ENCODE measurements at places on chromosomes 12 and 14.

DNA sequence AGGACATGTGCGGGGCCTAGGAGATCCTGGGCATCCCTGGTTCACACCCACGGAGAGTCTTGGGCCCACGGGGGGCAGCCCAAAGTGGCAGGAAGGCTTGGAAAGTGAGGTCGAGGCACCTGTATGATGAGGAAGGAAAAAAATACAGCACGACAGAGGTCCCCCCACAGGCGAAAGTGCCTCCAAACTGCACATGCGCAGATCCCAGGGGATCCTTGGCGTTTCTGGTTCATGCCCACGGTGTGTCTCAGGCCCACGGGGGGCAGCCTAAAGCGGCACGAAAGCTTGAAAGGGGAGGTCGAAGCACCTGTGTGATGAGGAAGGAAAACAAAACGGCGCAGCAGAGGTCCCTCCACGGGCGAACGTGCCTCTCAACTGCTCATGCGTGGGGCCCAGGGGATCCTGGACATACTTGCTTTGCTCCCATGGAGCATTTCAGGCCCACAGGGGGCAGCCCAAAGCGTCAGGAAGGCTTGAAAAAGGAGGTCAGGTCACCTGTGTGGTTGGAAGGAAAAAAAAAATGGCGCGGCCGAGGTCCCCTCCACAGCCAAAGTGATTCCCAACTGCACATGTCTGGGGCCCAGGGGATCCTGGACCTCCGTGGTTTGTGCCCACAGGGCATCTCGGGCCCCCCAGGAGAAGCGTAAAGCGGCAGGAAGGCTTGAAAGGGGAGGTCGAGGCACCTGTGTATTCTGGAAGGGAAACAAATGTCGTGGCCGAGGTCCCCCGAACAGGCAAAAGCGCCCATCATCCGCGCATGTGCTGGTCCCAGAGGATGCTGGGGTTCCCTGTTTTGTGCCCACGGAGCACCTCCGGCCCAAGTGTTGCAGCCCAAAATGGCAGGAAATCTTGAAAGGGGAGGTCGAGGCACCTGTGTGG, 582.6 kb downstream of the ALG10 start:
- DNase-seq = no peak

DNA sequence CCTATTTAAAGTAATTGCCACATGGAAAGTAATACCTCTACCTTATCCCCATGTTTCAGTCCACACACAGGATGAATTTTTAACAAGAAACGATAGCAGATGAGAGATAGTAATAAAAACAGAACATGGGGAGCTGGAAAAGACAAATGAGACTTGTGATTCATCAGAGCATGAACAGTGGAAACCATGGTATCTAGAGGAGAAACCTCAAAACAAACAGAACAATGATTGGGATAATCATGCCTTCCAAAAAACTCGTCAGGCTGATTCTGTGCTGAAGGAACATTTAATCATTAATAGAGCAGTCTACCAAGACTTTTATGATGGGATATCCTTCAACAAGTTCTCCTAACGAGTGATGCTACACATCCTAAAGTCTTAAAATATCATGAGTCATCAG, 1390.7 kb downstream of the FSCB start:
- no peak for DNase-seq

- DNase-seq = no peak
Measured at GRCh38 chr14:90570461-90570860, 173.6 kb downstream of the CALM1 start.

GRCh38 chr12:41274643-41275042, 86.5 kb downstream of the PDZRN4 start:
- no peak for DNase-seq

DNA sequence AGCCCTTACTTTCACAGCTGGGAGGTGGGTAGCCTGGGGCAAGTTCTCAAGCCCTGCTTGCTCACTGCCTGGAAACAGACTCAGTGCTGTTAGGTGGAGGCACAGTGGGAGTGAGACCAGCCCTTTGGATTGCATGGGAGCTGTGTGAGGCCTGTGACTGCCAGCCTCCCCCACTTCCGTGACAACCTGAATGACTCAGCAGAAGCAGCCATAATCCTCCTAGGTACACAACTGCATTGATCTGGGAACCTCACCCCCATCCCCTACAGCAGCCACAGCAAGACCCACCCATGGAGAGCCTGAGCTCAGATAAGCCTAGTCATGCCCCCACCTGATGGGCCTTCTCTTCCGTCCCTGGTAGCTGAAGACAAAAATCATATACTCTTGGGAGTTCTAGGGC, 26.4 kb downstream of the ALG10 start:
- no peak for DNase-seq

DNA sequence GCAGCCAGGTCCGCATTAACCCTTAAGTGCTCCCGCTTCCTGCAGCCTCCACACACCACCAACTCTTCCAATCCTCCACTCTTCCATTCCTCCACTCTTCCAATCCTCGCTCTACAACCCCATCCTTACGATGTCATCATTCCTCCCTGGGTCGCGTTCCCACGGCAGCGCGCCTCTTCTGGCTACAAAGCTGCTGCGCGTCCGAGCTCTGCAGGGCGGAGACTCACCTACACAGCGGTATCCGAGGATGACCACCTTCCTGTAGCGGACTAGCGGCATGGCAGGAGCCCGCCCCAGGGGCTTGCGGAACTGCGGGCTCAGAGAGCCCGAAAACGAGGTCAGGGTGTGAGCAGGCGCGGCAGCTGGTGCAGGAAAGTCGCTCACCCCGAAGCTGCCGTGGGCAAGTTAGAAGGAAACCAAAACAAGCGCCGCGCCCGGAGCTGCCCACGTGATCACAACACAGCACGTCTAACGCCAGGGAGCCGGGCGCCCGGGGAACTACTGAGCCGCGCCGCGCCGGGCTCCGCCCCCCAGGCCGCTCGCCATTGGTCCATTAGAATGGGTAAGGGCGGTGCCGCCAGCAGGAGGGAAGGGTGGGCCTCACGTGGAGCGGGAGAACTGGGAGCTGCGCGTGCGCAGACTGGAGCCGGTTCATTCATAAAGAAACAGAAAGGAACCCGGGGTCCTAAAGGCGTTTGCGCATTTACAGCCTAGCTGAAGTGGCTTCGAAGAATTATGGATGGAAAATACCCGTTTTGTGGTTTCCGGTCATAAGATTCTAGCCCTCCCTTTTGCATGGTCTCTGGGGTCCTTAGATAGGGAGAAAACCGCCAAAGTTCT, at the start of gene RHEBL1:
TSS of gene RHEBL1 (minus strand) at position 473 of the 840 bp plus-strand sequence. CDS start at position 279, 194 bp downstream.
- peak; percentile 100 for DNase-seq

- DNase-seq = no peak
Measured at GRCh38 chr14:61561104-61561503, 134.2 kb upstream of the HIF1A start.

DNA sequence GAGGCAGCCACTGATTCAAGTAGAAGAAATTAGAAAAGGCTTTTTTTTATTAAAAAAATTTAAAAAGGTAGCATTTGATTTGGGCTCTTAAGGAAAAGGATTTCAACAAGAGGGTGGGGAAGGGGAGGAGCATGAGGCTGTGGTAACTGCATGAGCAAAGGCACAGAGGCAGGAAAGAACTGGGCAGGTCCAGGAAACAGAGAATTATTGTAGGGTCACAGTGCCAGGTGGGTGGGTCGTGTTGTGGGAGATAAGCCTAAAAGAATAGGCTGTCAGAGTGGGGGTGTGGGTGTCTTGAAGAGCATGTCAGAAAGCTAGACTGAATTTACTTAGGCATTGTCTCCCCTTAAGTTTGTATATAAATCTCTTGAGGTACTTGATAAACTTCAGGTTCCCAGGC, 7.8 kb downstream of the LIMA1 start:
- no peak for DNase-seq

DNA sequence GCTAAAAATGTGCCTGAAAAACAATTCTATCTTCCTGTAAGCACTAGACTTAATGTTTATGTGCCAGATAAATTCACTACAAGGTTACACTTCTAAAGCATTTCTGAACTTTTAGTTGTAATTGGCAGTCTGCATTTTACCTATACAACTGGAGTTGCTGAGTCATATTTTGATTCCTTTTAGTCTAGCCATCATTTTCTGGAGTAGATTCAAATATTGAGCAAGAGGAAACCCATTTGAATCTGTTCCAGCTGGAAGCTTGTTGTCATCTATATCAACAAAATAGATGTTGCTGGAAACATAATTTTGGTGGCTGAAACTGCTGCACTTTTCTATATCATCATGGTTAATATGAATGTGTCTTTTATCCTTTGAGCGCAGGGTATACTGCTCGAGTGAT, 122.2 kb upstream of the CCDC175 start:
- DNase-seq = no peak
